NB4 (cell line): ENCODE measurements at places on chromosomes 1 and 21.
A peak's percentile ranks its signal among the peaks of the same experiment; 100 is the strongest.

DNA sequence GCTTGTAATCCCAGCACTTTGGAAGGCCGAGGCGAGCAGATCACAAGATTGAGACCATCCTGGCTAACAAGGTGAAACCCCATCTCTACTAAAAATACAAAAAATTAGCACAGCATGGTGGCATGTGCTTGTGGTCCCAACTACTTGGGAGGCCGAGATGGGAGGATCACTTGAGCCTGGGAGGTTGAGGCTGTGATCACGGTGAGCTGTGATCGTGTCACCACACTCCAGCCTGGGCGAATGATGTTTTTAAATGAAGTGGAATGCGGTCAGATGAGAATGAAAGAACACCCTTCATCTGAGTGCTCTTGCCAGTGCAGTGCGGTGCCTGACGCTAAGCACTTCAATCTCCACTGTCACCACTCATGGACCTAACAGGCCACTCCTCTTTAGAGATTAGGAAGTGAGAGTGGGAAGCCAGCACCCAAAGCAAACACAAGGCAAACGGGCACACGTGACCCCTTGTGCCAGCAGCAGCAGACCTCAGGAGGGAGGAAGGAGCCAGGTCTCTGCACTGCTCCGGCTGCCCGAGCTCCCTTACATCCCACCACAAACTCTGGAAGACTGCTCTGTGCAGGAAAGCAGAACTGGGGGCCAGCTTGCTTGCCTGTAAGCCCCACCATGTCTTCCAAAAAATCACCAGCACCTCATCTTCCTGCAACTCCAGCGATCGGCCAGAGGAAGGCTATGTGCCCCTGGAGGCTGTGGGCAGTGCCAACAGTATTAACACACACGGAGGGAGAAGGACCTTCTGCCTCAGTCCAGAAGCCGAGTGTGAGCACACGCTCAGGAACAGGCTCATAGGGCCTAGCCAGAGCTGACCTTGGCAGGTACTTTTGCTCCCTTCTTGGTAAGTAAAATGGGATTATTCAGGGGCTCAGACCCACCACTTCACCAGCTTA, 9.7 kb downstream of the CTNNBIP1 start:
- DNase-seq, result peak; percentile 40

- peak; percentile 12 for DNase-seq
These were observed 46.5 kb downstream of the RAP1GAP start for GRCh38 chr1:21622466-21623315.

GRCh38 chr1:15760520-15761211, 2.1 kb downstream of the FBLIM1 start:
- DNase-seq, result no peak

GRCh38 chr1:209607102-209607794, 23.7 kb downstream of the CAMK1G start:
- DNase-seq, result no peak

DNA sequence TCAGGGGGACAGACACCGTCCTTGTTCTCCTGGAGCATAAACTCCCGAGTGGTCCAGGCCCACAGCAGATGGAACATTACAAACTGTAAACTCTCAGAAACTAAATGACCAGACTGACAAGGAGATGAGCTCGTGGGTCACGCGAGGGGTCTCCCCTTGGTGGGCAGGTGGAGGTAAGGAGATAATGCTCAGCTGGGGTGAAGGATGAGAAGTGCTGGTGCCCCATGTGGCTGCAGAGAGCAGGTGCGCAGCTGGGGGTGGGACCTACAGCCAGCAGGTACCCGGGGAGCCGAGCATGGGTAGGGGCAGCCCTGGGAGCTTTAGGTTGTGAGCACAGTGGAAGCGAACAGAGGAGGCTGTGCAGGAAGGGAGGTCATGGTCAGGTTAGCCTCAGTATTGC, 40.1 kb downstream of the AJAP1 start:
- DNase-seq, result no peak

DNA sequence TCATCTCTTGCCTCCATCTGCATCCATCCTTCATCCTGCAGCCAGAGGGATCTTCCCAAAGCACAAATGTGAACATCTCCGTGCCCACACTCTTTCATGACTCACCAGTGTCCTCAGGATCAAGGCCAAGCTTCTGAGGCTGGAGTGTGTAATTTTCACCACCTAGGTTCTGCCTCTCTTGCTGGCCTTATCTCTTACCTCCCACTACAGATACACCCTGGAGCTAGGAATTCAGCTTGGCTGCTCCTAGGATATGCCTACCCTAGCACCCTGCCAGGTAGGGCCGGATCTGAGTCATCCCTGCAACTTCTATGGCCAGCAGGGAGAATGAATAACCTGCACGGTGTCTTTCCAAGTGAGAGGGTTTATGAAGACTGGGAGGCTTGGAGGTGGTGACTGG, 208.7 kb upstream of the CSF3R start:
- DNase-seq, result no peak

DNA sequence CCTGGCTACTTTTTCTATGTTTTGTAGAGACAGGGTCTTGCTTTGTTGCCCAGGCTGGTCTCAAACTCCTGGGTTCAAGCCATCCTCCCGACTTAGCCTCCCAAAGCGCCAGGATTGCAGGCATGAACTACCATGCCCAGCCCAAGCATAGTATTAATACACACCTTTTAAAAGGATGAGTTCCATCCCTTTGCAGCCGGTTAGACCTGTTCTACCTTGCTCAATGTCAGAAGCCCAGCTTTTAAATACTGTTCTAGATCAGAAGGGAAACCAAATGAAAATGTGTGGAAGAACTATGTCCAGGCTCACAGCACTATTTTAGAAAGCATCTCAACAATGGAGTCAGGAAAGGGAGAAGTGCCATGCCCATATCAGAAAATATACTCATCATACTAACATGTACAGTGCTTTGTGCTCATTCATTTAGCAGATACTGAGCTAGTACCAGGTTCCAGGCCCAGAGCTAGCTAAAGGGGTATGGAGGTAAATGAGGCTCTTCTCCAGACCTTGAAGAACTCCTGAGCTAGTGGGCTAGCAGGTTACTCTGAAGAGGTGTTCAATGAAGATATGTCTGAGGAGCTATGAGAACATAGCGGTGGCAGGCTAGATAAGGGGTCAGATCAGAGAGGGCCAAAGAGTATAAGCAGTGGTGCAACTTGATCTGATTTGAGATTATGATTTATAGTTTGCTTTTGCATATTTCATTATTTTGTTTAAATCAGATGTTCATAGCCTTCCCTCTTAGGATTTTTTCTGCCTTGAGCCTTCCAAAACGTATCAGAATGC, 78.2 kb downstream of the RNF220 start:
- DNase-seq, result no peak

- no peak for DNase-seq
These were observed 22.8 kb downstream of the RAB7B start for GRCh38 chr1:205980237-205980870.

- no peak for DNase-seq
These were observed 81.0 kb upstream of the IVNS1ABP start for GRCh38 chr1:185398022-185398421.

DNA sequence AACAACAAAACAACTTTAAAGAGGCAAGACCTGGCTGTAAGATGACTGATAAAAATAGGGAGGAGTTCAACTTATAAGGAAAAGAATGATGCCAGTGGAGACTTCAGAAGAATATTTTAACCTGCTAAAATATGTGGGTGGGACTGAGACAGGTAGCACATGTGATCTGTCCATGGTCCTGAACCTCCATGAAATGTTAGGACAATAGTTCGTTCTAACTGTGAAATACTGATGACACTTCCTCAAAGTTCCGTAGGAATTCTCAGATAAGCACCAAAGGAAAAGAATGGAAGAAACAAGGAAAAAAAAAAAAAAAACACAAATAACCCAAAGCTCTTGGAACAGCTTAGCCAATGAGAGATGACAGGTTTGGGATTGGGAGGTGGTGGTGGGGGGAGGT, 44.7 kb downstream of the CDC42BPA start:
- DNase-seq, result peak; percentile 51

DNA sequence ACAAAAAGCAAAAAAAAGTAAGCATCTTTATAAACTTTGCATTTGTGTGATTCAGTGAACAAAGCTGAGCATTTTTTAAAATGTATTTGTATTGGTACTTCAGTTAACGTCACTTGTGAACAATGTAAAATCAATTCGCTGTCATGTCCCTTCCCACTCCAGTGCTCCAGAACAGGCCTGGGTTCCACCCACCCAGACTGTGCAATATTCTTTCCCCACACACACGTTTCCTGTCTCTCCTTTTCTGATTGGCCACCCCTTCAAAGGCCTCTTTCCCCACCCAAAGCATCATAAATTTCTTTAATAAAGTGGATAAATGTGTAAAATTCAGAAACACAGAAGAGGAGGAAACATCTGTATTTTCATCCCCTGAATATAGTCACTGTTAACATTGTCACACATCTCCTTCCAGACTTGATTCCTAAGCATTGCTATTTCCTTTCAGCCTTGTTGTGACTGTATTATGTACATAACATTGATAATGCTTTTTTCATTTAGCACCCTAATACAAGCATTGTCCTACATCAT, 12.0 kb downstream of the CLEC20A start:
- DNase-seq, result no peak

DNA sequence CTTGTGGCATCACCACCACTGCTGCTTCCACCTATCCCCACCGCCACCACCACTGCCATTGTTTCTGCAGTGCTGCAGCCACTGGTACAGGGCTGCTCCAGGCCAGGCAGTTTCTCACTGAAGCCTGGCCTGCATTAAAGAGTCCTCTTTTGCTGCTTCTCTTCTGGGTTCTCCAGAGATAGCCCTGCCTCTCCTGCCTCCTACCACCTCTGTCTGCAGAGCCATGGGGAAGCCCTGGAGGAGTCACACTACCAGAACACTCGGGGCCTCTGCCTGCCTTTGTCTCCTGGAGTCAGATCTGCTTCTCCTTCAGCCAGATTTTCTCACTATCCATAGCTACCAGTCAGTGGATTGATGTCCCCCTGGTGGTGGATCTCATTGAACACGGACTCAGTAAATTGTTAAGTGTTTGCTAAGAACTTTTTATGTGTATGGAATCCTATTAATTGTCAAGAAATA, 37.7 kb upstream of the DDAH1 start:
- DNase-seq, result peak; percentile 28

- no peak for DNase-seq
These were observed 120.3 kb upstream of the VAMP3 start for GRCh38 chr1:7650801-7651200.

DNA sequence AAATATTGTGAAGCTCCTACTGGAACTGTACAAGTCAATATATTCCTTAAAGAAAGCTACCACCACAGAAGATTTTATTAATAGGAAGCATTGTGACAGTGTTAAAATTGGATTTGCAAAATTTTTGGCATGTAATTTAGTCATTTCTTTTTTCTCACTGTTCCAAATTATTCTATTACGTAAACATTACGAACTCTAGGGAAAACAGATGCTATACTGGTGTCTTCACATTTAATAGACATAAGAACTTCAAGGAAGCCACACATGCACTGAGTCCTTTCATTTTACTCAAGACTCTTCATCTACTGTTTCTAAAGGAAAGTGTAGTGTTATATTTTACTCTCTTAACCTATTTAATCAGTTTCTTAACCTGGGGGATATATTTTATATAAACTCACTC, 135.4 kb downstream of the HMCN1 start:
- no peak for DNase-seq

- DNase-seq, result no peak
These were observed 29.2 kb upstream of the BRDT start for GRCh38 chr1:91919962-91920361.

GRCh38 chr1:178941261-178941689, 70.4 kb upstream of the ANGPTL1 start:
- DNase-seq, result peak; percentile 91

DNA sequence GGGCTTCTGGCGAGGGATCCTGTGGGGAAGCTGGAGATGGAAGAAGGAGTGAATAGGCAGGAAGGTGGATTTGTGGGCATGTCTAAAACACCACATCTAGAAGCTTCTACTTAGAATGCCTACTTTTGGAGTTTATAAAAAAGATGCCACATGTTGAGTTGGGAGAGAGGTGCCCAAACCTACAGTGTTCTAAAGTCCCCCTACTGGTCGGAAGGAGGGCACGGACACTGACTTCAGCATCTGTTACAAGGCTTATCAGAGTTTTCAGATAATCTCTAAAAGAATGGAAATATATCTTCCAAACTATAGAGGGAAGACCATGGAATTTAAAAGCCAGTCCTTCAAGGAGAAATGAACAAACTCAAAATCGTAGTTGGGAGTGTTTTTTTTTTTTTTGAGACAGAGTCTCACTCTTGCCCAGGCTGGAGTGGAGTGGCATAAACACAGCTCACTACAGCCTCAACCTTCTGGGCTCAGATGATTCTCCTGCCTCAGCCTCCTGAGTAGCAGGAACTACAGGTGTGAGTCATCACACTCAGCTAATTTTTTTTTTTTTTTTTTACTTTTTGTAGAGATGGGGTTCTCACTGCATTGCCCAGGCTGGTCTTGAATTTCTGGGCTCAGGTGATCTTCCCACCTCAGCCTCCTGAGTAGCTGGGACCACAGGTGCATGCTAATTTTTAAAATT, 14.8 kb downstream of the IBA57 start:
- peak; percentile 19 for DNase-seq

DNA sequence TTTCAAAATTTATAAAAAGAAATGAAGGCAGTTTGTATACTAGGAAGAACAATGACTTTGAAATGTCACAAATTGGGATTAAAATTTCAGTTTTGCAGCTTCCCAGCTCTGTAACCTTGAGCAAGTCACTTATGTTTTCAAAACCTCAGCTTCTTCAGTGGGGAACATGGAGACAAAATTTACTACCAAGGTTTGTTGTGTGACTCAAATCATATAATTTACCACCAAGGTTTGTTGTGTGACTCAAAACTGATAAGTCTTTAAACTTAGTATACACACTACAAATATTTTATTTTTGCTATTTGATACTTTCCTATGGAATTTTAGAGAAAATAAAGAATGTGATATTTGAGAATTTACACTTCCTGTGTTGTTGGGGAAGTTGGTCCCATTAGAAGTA, 219.9 kb downstream of the KCTD3 start:
- no peak for DNase-seq

DNA sequence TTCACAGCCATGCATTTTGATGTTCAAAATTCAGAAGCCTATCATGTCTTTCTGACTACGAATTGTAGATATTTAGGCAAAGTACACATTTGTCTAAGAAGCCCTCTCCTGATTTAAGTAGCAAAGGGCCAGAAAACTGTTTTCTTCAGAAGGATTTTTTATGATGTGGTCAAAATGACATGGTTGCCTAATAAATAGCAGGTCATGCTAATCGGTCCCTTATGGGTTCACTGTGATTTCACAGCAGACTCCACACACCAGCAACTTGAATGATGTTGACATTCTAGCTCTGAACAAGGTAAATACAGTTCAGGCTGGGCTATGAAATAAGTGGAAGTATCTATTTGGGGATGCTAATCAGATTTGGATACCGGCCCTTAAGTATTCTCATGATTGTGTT, 178.7 kb upstream of the DPYD start:
- DNase-seq, result no peak

DNA sequence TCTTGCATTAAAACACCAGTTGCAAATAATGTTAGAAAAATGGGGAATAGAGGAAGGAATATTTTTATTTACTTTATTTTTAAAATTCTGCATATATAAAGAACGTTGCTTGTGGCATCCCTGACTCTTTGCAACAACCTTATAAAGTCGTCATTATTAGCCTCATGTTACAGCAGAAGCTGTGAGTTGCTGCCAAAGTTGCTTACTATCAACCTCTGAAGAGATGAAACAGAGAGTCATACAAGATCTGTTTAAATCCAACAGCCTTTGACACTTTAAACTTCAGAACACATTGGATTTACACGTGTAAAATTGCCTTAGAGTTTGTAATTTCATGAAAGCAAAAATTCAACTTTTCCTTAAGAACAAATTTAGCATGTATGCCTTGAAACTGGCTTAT, 221.9 kb downstream of the MRPL39 start:
- DNase-seq, result no peak

- no peak for DNase-seq
These were observed 9.0 kb upstream of the PLCH2 start for GRCh38 chr1:2466958-2467554.
